ENCODE measurements at places on chromosomes 6 and 20. TPM values are rescaled to one million over a fixed set of nuclear protein-coding genes. Genes with fewer than 3 reads are reported as not detected.

The SLC24A3 gene
- not detected for polyA plus RNA-seq

The TREML2 gene
- 1.6 TPM for polyA plus RNA-seq

The BPIFA1 gene
- not detected for polyA plus RNA-seq

- DNase-seq, result no peak
Measured at GRCh38 chr20:539848-540247, 3.7 kb downstream of the CSNK2A1 start.
